ENCODE measurements at places on chromosomes 11 and 22.

DNA sequence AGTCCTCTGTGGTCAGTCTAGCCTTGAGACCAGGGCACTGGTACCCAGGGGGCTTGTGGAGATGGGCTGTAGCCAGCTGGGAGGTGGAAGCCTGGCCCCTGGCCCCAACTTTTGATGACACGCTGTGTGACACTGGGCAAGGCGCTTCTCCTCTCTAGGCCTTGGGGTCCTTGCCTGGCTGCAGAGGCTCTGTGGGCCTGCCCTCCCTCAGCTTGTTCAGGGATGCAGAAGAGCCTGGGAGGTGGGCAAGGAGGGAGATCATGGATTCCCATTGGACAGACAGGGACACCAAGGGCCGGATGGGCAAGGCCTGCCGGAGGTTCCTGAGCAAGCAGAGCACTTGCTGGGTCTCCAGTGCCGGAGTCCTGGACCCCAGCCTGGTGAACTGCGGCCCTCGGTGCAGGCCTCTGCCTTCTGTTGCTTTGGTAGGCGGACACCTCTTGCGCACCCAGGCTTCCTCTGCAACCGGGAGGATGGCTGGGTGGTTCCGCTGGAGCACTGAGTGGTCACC, 1.3 kb upstream of the PPP2R5B start:
- no peak for DNase-seq

DNA sequence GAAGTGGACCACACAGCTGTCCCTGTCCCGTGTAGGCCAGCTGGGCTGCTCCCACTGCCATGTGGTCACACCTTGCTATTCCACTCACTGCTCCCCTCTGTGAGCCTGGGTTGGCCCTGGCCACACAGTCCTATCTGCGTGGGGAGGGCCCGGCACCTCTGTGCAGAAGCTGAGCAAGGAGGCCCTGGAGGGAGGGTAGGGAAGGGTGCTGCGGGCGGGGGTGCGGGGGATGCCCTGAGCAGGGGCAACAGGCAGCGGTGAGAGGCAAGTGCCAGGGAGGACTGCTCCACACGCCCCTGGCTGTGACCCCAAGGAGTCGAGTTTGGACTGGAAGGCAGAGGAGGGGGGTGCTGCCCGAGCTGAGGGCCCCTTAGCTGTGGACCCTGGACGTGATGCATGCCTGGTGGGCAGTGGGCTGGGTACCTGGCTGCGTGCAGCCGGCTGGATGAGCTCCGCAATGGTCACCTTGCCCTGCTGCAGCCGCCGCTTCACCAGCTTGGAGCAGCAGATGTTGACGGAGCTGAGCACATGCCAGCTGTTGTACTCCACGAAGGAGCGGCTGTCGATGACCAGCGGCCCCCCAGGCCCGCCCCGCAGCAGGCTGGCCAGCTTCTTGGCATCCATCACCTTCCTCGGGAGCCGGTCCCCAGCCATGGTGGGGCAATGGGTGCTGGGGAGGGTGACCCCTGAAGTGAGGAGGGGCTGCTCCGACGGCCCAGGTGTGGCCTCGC, 6.7 kb downstream of the DUSP8 start:
- DNase-seq = no peak

DNA sequence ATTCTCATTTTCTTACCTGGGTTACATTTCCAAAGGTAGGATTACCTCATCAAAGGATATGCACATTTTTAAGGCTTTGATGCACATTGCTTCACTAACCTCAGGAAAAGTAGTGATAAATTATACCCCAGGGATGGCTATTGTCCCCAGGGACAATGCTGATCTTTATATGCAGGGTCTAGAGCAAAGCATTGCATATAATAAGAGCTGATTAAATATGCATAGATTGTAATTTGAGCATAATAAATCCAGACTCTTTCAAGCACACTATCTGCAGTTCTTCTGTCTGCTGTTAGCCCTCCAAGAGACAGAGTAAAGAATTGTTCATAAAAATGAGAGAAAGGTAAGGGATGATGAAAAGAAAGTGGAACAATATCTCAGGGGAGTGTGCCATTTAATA, 57.3 kb upstream of the SYT13 start:
- no peak for DNase-seq

- no peak for DNase-seq
Observed at GRCh38 chr11:114525682-114526081, 34.0 kb downstream of the NXPE1 start.

DNA sequence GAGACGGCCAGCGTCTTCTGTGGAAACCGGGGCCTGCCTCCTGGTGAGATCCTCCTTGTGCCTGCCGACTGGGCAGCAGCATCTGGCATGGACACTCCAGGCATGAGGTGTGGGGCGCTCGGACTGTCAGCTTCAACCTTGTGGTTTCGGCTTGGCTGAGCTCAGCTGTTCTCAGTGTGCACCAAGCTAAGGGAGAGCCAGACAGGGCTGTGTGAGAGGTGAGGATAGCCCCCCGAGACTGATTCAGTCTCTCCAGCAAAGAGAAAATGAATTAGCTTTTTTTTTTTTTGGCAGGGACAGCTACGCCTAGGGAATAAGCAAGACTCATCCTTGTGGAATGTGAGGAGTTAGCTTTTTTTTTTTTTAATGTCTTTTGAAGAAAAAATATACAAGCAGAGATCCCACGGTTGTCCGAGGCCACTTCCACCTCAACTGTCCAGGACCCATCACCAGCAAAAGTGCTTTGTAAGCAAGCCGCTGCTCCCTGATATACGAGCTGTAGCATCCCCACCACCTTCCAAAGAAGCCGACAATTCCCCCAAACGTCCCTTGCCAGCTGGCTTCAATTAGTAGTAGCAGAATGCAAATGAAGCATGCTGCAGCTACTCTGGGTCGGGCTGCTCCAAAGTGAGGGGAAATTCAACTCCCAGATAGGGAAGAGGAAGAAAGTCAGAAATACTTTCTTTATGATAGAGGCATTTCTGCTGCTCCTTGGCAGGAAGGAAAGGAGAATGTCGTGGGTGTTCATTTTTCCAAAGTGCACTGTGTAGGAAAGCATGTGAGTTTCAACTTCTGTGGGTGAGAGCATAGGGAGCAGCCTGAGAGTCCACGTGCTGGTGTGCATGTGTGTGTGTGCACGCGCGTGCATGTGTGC, 9.7 kb upstream of the THY1 start:
- DNase-seq = no peak

- DNase-seq = no peak
Observed at GRCh38 chr11:35892166-35892565, 51.7 kb upstream of the LDLRAD3 start.

- no peak for DNase-seq
Observed at GRCh38 chr11:65456418-65456817, 33.8 kb downstream of the NEAT1 start.

DNA sequence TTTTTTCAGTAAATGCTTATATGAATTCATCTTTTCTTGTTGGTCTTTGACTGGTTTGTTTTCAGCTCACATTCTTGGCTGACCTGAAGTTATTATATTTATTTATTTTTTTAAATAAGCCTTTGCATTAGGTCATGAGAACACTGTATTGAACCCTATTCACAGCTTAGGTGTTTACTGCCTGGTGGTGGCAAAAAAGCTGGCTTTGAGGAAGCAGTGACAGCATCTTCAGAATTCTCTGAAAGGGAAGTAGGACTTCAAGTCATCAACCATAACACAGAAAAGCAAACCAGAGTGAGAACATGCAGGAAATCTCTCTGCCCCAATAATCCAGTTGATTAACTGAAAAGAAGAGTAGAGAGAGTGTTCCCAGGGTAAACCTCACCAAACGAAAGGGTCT, 30.3 kb upstream of the MMP13 start:
- DNase-seq = no peak

All from GDM1 (cell line).